ENCODE measurements at places on chromosomes 6 and 20.

DNA sequence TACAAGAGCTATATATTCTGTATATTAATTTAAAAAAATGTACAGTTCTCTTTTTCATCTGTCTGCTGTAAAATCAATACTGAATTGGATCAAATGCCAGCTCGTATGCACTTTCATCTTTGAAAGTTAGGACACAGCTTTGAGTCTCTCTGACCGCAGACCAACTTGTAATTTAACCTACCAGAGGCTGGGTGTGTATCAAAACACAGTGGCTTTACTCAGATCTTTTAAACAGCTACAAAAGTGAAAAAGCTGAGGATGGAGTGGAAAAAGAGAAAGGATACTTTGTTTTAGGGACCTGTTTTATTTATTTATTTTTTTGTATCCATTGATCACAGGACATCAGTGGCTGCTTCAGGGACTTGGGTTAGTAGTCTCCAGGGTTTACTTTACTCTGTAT, 44.1 kb downstream of the KIAA0408 start:
- no peak for DNase-seq

- DNase-seq: no peak
These were observed 49.8 kb downstream of the ZDHHC14 start for GRCh38 chr6:157430834-157431233.

GRCh38 chr6:22825210-22825609, 255.8 kb downstream of the HDGFL1 start:
- no peak for DNase-seq

GRCh38 chr20:3828798-3829197, 8.5 kb downstream of the AP5S1 start:
- no peak for DNase-seq

DNA sequence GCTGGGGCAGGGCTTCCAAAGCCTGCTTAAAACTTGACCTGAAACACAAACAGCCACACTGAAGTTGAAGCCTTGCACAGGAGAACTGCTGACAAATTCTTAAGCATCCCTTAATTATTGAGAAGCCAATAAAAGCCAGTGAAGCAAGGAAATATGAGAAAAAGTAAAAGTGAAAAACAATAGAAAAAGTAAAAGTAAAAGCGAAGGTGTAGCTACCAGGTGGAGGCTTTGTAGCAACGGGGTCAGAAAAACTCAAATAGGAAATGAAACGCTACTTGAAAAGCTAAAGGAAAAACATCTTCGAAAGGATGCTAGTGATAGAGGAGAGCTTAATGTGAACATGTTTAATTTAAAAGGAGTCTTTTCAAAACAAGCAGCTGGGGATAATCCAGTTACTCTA, 97.4 kb downstream of the IRF4 start:
- no peak for DNase-seq

DNA sequence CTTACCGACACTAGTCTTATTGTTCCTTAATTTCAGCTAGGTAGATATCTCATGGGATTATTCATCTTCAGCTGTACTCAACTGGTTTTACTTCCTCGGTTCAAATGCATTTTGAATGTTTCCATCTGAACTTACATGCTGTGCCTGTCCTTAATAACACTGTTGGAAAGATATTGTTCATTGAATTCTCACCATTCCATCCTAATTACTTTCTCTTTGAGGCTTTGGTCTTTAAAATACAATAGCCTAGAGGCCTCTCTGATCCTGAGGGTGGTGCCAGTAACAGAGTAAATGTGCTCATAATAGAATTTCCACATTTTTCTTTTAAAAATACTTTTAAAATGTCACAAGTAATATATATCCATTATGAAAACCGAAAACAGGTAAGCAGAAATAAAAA, 54.0 kb downstream of the IL20RA start:
- no peak for DNase-seq

GRCh38 chr6:113627480-113627879, 229.7 kb upstream of the MARCKS start:
- no peak for DNase-seq

GRCh38 chr6:154683756-154684523, 49.3 kb upstream of the SCAF8 start:
- DNase-seq: no peak

GRCh38 chr6:87574237-87574804, 15.5 kb downstream of the RARS2 start:
- no peak for DNase-seq

- no peak for DNase-seq
These were observed 49.0 kb upstream of the PAX1 start for GRCh38 chr20:21656308-21657067.

GRCh38 chr6:84929212-84929611, 164.8 kb upstream of the TBX18 start:
- DNase-seq: no peak

DNA sequence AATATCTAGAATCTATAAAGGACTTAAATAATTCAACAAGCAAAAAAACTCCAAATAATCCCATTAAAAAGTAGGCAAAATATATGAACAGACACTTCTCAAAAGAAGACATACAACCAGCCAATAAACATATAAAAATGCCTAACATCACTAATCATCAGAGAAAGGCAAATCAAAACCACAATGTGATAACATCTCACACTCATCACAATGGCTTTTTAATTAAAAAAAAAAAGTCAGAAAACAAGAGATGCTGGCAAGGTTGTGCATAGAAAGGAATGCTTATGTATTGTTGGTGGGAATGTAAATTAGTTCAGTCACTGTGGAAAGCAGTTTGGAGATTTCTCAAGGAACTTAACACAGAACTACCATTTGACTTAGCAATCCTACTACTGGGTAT, 979.6 kb upstream of the MAP3K7 start:
- DNase-seq: no peak

GRCh38 chr6:111978532-111979149, 75.3 kb upstream of the CCN6 start:
- no peak for DNase-seq

GRCh38 chr20:5608442-5609161, 141.6 kb upstream of the SHLD1 start:
- DNase-seq: no peak

DNA sequence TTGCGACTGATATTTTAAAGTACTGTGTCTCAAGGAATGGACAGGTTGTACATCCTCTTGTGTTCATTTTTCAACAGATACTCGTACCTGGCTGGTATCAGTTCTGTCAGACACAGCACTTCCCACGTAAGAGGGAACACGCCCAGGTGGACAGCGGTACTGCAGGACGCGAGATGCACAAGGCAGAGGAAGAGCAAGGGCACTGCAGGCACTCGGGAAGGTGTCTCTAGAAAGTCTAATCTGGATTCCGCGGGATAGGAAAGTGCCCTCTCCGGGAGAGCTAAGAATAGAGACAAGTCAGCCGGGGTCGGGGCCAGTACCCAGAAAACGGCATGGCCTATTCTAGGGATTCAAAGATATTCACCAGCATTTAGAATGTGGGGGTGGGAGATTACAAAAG, 94.2 kb upstream of the MBOAT1 start:
- no peak for DNase-seq

DNA sequence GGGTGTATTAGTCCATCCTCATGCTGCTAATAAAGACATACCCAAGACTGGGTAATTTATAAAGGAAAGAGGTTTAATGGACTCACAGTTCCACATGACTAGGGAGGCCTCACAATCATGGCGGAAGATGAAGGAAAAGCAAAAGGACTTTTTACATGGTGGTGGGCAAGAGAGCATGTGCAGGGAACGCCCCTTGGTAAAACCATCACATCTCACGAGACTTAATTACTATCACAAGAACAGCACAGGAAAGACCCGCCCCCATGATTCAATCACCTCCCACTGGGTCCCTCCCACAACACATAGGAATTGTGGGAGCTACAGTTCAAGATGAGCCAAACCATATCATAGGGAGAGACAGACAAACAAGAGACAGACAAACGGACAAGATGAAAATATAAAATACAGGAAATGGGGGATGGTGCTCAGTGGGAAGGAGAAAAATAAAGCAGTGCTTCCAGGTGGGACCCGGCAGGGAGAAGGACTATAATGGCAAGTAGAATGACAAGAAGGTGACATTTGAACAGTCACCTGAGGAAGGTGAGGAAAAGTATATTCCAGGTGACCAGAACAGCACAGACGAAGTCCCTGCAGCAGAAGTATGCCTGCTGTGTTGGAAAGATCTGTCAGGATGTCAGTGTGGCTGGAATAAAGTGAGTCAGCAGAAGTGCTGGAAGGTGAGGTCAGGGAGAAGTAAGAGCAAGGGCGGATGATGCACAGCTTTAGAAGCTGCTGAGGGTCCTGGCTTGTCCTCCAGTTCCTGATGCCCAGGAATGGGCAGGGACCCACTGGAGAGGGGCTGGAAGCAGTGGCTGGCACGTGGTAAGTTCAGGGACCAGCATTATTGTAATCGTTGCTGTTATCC, 61.1 kb downstream of the SLC2A10 start:
- no peak for DNase-seq

- no peak for DNase-seq
These were observed 210.3 kb downstream of the BCKDHB start for GRCh38 chr6:80316686-80317231.

DNA sequence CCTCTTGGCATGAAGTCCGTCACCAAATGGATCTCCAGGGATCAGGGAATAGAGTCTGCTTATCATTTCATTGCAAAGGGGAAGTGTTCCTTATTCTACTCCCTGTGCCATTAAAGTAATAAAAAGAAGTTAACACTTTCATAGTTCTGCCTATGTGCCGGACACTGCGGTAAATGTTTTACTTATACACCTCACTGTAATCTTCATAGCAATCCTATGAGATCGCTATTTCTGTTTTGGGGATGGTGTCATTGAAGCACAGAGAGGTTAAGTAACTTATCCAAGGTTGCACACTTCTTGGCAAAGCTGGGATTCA, 177.7 kb downstream of the TSHZ2 start:
- no peak for DNase-seq

GRCh38 chr6:9520417-9521151, 894.3 kb downstream of the TFAP2A start:
- no peak for DNase-seq

DNA sequence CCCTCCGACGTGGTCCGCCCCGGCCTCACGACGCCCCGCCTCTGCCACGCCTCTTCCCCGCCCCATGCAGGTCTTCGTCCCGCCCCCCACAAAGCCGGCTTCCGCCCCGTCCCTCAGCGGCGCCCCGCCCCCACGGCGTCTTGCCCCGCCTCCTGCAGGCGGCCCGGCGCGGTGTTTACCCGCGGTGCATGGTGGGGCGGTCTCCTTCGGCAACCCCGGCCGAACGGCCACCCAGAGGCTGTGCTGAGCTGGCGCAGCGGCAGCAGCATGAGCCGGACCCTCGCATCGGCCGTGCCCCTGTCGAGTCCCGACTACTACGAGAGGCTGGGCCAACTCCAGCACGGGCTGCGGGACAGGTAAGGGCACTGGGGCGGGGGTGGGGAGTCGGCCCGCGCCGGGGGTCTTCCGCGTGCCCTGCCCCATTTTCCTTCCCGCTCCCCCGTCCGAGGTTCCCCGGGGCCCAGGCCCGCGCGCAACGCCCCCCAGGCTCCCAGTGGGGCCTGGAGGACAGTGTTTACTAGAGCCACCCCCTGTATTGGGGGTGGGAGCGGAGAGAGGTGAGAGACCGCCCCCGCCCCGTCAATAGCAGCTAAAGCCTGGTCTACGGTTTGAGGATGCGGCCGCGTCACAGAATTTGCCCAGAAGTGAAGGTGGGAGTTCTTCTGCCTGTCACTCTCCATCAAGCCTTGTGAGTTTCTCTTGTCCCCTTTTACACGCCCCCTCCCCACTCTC, at the start of gene KIZ:
KIZ (plus strand) TSS at position 234 of the 732 bp plus-strand sequence; CDS start at position 268, 34 bp downstream.
- DNase-seq: peak; percentile 99

DNA sequence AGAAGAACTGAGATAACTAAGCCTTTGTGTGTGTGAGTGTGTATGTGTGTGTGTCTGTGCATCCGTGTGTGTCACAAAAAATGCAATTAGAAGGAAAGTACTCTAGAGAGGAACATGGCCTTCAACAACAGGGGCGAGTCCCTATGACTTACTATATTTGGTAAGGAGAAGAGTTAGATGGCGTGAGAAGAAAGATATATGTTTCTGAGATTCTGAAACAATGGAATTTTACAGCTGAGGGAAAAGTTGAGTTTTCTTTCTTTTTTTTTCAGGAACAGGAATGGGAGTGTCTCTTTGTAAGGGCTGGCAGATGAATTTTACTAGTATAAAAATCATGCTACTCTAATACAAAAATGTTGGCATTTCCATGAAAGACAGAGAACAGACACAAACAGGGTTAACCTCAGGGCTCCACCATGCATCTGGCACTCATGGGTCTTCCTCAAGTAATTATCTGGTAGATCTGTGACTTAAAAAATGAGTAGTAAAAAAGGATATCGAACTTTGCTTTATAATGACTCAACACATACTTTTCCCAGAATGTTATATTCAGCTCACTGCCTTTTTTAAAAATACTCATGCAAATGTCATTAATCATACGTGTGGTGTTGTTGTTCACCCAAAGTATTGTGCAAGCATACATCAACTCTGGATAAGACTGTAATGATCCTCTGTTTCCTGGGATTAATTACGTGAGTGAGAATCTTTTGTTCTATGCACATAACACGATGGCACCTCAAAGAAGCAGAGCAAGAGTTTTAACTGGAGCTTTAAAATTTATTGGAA, 12.8 kb upstream of the SASH1 start:
- DNase-seq: no peak
